NCI-H82 (cell line): ENCODE measurements at places on chromosomes 11 and 22.

DNA sequence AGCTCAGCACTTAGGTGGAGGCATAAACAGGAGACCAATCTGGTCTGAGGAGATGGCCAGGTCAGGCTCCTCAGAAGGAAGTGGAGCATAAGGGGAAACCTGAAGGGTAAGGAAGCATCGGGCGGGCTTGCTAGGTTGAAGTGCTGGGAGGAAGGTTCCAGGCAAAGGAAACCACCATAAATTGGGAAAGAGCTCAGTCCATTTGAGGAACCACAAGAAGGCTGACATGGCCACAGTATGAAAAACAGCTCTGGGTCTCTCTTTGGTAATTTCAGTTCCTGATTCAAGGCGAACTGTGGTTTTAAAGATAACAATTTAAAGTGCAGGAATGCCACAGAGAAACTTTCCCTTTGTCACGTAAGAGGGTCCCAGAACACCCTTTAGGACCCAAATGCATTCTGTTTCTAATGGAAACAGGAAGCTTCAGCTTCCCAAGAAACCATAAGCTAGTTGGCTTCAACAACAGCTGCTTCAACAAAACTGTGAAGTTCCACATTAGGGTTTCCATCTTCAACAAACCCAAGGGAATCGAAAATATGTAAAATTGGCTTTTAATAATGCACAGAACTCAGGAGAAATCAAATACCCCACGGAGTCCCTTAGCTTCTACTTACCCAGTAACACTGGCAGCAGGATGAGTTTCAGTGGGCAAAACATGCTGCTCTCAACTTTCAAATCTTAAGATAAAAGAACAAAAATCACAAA, 10.4 kb downstream of the JAML start:
- DNase-seq, result no peak

- no peak for DNase-seq
Observed at GRCh38 chr11:130219148-130219547, 59.6 kb downstream of the ST14 start.

GRCh38 chr11:65417702-65418430, 4.7 kb upstream of the NEAT1 start:
- no peak for DNase-seq

GRCh38 chr11:104549019-104549418, 349.2 kb downstream of the CASP12 start:
- DNase-seq, result no peak

DNA sequence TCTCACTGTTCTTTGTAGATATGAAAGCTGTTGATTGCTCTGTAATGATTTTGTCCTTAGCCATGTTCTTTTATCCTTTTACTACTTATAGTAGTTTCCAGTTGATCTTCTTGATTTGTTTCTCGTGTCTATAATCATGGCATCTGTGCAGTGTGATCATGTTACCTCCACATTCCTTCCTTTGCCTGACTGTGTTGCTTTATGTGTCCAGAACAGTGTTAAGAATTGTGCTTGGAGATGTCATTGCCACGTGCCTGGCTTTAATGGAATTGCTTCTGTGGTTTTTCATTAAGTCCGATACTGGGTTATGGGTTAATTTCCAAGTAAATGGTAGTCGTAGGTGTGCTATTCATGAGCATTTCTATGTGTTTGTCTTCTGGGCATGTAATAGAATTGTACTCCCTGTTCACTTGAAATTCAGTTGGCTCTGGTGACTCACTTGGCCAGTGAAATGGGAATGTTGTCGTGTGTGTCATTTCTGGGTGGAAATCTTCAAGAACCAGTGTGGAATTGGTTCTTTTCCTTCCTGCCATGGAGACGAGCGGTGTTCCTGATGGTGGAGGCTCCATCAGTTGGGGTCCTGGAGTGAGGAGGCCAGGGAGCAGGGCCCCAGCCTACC, 6.8 kb downstream of the GTSE1 start:
- DNase-seq, result no peak

GRCh38 chr11:93652161-93652597, 9.3 kb upstream of the CEP295 start:
- DNase-seq, result peak; percentile 31

GRCh38 chr11:115238791-115239190, 265.4 kb downstream of the CADM1 start:
- no peak for DNase-seq

DNA sequence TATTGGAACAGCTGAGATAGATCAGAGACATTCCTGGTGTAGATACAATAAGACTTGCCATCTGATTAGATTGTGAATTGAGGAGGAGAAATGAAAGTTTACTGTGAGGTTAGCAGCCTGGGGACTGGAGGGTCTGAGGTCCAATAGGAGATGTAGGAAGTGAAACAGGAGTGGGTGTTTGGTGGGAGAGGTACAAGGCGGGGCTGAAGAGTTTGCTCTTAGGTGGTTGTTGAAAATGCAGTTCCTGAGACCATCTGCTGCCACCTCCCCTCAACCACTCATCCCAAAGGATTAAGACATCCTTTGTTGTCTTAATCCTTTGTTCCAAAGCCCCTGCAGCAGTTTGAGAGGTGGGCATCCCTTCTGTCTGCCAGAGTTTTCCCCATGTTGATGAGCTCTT, 14.8 kb downstream of the PIWIL4 start:
- peak; percentile 92 for DNase-seq

DNA sequence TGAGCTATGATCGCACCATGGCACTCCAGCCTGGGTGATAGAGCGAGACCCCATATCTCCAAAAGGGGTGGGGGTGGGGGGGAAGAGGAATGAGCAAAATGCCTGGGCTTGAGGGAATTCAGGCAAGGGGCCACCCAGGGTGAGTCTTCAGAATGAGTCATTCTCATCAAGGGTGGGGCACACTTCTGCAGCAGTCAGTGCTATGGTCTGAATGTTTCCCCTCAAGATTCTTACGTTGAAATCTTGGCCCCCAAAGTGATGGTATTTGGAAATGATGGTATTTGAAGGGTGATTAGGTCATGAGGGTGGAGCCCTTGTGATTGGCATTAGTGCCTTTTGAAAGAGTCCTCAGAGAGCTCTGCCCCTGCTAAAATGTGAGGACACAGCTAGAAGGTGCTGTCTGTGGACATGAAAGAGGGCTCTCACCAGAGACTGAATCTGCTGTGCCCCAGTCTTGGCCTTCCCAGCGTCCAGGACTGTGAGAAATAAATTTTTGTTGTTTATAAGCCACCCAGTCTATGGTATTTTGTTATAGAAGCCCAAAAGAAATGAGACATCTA, 86.4 kb upstream of the THY1 start:
- DNase-seq, result no peak

- no peak for DNase-seq
Observed at GRCh38 chr11:89633135-89633705, 76.9 kb upstream of the TRIM77 start.

- peak; percentile 8 for DNase-seq
Observed at GRCh38 chr11:126284829-126285228, 1.9 kb downstream of the TIRAP start.

DNA sequence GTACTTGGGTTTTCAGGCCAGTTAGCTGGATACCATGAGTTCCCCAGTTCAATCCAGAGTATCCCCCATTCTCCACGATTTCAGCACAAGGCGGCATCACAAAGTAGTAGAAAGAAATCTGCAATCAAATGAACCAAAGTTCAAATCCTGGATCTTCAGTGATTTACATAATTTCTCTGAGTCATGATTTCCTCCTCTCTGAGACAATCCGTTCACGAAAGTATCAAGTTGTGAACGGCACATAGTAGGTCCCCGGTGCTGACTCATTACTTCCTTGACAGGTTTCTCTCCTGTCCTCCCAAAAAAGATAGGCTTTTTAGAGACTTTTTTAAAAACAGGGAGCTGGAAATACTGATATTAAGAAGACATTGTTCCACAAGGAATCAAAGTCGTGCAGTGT, 69.1 kb upstream of the AKIP1 start:
- DNase-seq, result no peak

- DNase-seq, result no peak
Observed at GRCh38 chr11:103789952-103790351, 246.5 kb upstream of the DDI1 start.

GRCh38 chr22:19951346-19951745, 9.7 kb upstream of the TXNRD2 start:
- DNase-seq, result no peak
